NCI-H1417 treated with DMSO at 0.1 percent for 48 hours (cell line): ENCODE measurements at places on chromosomes 12 and 14.

DNA sequence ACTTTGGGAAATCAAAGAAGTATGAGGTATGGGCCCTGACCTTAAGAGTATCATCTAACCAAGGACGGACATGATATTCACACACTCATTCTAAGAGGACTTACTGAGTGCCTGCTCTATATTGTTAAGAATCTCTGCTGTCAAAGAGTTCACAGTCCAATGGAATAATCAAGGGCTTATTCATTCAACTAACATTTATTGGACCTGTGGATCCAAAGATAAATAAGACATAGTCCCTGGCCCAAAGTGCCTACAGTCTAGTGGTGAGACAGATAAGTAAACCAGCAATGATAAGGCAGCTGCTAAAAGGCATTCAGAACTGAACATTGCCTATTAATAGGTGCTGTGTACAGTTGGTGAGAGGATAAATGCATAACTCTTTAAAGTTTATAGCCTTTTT is 11.0 kb downstream of the WDR20 start:
- DNase-seq: no peak

- no peak for DNase-seq
These were observed 282.4 kb downstream of the ZFP36L1 start for GRCh38 chr14:68510201-68511128.

- DNase-seq: no peak
These were observed 3.8 kb downstream of the LRP1 start for GRCh38 chr12:57131896-57132744.

DNA sequence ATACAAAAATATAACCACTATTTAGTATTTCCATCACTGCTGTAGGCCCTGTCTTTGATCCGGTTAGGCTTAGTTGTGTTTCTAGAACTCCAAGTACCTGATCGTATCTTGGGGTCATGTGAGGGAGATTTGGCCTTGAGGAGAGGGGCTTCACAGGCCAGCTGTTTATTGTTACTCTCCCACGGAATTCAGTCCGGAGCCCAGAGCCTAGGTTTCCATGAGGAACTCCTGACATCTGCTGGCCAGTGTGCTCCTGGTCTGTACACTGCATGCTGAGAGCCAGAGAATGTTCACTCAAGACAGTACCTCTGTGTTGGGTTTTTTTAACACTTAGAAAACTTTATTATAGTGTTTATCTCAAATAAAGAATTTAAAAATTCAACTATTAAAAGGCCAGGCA is 341.0 kb upstream of the TMEM132C start:
- DNase-seq: no peak

GRCh38 chr14:93085911-93086310 is 29.8 kb downstream of the ITPK1 start:
- no peak for DNase-seq

DNA sequence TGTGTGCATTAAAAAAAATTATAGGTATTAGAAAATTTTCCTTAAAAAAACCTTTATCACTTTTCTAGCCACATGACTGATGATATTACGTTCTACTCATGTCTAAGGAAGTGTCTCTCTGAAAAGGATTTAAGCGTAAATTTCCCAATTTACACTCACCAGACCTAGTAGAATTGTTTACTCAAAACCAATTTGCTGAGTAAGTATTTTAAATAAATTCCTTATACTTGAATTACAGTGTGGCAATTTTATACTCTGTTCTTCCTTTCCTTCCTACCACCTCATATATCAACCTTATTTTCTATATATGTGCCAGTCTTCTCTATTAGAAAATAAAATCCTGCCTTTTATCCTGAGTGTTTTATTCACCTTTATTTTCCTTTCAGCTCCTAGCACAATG is 1035.1 kb downstream of the TRHDE start:
- no peak for DNase-seq

- DNase-seq: no peak
These were observed 20.5 kb upstream of the GPR132 start for GRCh38 chr14:105085766-105086165.

DNA sequence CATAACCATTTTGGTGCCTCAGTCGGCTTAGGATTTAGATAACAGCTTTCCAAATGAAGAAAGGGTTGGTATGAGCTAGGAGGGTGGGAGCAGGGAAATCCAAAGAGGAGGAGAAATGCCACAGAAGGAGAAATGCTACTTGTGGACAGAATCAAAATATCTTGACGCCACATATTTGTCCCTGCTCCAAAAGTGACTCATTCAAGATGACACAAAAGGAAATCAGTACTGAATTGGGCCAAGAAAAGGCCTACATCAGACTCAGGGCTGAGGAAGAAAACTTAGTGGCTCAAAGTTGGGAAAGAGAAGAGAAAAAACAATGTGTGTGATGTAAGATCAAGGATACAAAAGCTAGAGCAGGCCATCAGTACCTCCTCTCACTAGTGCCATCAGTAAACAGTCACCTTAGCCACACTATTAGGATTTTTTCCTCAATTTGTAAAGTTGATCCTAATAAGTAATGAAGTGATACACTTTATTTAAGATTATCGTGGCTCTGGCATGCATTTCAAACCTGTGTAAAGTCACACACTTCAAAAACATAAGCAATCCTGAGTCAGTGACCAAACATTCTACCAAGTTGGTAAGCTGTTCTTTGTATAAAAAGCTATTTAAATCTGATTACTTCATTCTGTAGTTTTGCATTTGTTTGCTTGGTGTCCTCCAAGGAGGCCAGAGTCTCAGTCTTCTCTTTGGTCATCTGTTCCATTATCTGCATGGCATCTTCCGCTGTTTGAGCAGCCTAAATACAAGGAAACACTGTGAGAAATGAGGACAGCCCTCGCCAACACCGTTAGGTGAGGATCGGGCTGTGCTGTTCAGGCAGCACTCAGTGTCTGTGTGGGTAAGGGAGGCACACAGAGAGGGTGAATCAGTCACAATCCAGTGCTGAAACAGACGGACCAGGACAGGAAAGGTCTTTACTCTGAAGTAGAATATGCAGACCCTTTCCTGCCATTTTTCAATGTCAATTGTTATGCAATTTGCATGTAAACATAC is 52.6 kb upstream of the VPS33A start:
- no peak for DNase-seq

- no peak for DNase-seq
These were observed 87.8 kb upstream of the PRKD1 start for GRCh38 chr14:30015489-30015888.

DNA sequence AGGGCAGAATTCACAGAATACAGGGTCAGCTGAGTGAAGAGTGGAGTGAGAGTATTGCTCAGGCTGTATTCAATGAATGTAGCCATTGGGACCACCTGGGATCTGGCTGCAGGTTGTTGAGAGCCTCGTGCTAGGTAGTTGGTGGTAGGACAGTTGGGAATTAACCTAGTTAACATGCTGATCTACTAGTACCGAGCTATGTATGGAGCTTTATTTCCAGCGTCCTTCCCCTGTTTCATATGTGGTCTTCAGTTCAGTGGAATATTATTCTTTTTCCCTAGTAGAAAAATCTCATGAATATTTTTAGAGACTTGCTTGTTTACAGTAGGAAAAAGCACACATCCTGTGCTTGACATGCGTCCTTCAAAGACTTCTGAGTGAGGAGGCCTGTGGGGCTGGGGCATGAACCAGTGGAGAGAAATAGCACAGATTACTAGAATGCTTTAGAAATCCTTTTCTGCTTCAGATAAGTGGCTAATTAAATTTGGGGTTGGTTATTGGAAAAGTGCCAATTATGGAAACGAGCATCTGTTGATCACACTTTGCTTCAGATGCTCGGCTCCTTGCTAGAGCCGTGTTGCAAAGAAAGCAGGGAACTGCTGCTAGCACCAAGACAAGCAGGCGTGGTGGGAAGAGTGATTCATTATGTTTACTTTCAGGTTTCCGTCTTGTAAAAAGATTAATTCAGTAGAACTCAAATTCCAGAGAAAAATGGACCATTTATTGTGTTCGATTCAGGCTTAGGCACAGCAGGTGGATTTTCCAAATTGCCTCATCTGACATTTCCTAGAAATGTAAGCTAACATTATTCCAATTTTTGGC is 53.6 kb downstream of the ARF6 start:
- DNase-seq: peak; percentile 66

- DNase-seq: peak; percentile 59
These were observed 790 bp downstream of the BTG1 start for GRCh38 chr12:92144631-92145480.

- no peak for DNase-seq
These were observed 15.5 kb downstream of the TRPV4 start for GRCh38 chr12:109817627-109818231.

DNA sequence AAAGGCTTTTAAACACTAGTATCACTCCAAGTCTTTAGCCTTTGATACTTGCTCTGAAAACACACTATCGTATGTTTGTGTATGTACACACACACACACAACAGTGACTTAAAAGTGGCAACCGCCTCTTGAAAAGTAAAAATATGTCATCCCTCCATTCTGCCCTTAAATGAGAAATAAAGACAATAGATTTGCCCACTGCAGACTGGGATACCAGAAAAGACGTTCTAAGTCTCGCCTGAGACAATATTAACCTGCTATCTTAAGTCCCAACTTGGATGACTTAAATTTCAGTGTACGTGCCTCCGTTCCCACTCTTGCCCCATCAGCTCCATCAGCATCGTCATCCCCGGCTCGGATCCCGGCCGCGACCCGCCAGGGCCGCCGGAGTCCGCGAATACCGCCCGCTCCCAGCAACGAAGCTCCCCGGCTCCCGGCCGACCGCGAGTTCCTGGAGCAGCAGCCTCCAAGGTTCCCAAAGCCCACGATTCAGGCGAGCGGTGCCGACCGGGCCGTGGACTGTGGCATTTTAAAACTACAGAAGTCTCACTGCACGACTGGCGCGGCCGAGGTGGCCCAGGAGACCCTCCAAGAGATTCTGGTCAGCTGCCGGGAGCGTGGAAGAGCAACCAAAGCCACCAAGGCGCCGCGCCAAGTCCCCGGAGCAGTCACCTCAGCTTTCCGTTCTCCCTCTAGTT is 2.8 kb upstream of the ARID2 start:
- DNase-seq: no peak

GRCh38 chr12:49983892-49984291 is 11.1 kb downstream of the AQP6 start:
- DNase-seq: no peak

GRCh38 chr14:81385419-81385818 is 14.7 kb downstream of the STON2 start:
- no peak for DNase-seq

DNA sequence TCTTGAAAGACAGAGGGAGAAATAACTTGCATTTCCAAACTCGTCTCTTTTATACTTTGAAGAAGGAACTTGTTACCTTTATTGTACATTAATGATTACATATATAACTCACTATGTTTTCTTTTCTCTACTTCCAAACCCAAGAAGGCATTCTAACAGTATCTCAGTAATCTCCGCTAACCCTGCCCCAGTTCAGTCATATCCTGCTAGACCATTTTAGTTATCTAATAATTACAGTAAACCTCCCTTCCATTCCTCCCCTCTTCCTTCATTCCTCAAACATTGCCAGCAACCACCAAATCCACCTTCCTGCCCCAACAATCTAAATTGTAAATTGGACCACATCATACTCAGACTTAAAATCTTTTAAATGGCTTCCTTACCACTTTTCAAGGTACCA is 30.6 kb downstream of the STK38L start:
- no peak for DNase-seq

DNA sequence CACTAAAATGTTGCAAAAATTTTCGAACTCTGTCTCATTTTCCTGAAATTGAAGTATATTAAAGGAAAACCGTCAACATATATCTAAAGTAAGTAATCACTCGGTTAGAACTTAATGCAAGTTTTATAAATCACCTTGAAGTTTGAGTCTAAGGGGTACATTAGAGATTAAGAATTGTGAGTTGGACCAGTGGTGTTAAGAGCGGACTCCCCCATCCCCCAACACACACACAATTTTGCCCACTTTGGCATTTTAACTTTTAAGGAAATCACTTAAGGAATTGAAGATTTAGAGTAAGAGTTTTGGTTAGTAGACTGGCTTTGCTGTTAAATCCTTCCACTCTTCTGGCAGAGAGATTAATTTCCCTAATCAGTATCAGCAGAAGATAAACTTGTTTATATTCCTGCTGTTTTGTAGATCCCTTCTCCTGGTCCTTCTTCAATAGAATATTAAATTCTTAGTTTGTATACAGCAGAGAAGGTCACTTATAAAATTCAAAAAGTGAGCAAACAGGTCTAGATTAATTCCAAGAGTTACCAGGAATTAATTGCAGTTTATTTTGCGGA is 1.5 kb downstream of the HIF1A start:
- no peak for DNase-seq

GRCh38 chr12:75991753-75992152 is 39.8 kb downstream of the PHLDA1 start:
- no peak for DNase-seq

DNA sequence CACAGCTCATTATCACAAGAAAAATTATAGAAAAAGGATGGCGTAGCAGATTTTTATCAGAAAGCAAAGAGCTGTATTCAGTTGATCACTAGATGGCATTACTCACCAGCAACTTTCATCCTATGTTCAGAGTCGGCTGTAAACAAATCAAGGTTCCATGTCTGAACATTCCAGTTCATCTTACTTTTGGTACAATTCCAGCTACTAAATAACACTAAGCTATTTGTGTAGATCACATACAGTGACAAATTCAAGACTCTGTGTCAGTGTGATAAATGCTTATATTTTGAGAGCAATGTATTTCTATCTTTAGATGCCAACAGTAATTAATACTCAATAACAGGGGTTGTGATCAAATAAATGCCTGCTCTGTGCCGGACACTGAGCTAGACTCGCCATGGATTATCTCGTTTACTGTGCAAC is 30.1 kb downstream of the NRDE2 start:
- peak; percentile 46 for DNase-seq

- DNase-seq: no peak
These were observed 3.6 kb downstream of the ABCD4 start for GRCh38 chr14:74299061-74299545.

DNA sequence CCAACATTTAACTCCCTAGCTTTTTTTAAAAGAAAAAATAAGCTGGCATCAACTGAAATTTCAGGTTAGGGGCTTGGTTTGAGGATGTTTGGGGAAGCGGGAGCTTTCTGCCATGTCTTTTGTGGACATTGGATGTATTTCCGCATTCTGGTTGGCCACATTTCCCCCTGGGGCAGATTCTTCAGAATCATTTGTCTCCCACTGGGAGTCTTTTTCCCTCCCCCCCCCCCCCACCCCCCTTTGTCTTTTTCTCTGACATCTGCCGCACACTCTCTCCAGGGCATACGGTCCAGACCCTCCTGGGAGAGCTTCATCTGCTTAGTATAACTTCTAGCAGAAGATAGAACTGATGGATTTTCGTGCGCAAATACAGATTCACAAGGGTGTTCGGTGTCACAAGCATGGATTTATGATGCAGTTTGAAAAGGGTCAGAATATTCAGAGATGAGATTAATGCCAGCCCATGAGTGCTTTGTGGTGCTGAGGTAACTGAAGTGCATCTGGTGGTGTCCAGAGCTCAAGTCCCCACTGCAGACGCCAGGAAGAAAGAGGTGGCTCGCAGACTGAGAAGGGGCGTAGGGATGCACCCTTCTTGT is 40.2 kb downstream of the ETV6 start:
- DNase-seq: no peak

- DNase-seq: peak; percentile 32
These were observed 10.6 kb upstream of the DNAL1 start for GRCh38 chr14:73634011-73634833.

DNA sequence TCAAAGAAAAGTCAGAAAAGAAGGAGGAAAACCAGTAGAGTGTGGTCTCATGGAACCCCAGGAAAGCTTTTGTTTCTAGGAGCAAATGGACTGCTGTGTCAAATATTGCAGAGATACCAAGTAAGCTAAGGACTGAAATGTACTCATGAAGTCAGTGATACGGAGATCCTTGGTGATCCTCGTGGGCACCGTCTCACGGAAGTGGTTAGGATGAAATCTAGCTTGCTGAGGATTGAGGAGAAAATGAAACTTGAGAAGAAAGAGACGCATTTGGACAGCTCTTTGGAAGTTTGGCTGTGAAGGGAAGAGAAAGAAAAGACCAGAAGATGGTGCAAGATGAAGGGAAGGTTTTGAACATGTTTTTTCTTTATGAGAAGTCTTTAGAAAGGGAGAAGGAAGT is 104.0 kb upstream of the CCND2 start:
- DNase-seq: no peak
